Stimulated activated CD8-positive, alpha-beta memory T cell treated with anti-CD3 and anti-CD28 coated beads, Interleukin-7, amount 100 ng/mL, for 1 hour (primary cell): ENCODE measurements at places on chromosomes 3 and 15.

- DNase-seq, result no peak
Observed at GRCh38 chr15:78390826-78391225, 47.2 kb upstream of the IREB2 start.

DNA sequence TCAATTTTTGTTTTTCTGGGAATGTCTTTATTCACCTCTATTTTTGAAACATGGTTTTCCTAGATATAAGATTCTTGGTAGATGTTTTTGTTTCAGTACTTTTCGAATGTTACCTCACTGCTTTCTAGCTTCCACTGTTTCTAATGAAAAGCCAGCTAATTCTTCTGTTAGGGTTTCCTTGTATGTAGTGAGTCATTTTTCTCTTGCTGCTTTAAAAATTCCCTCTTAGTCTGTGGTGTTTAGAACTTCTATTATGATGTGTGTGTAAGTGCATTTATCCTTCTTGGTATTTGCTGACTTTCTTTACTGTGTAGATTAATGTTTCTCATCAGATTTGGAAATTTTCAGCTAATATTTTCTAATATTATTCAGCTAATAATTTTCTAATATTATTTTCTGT is 151.1 kb upstream of the OSTN start:
- no peak for DNase-seq

- no peak for DNase-seq
Observed at GRCh38 chr15:92142242-92143232, 251.1 kb upstream of the ST8SIA2 start.

DNA sequence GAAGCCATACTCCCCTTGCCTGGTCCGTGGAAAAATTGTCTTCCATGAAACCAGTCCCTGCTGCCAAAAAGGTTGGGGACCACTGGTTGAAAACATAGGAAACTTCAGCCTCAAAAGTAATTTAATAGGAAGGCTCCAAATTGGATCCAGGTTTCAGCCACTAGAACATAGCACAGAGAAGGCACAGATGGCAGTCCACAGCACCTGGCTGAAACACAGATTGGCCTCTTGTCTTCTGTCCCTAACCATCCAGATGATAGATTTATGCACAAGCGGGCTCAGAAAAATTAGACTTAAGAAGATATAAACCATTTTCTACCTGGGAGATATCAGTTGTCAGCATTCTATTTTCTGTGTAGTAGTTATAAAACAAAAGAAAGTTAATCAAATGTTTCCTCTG is 397.1 kb downstream of the CNTN4 start:
- DNase-seq, result no peak

- no peak for DNase-seq
Observed at GRCh38 chr15:66956672-66957430, 108.6 kb upstream of the SMAD3 start.

- DNase-seq, result no peak
Observed at GRCh38 chr3:63538919-63539318, 113.6 kb upstream of the SNTN start.
